ENCODE measurements at places on chromosomes 2 and 18.

- DNase-seq, result no peak
Measured at GRCh38 chr2:43358410-43359201, 132.2 kb upstream of the ZFP36L2 start.

- no peak for DNase-seq
Measured at GRCh38 chr2:209984291-209984690, 18.1 kb upstream of the RPE start.

- DNase-seq, result no peak
Measured at GRCh38 chr18:55106906-55107305, 147.6 kb upstream of the CCDC68 start.

DNA sequence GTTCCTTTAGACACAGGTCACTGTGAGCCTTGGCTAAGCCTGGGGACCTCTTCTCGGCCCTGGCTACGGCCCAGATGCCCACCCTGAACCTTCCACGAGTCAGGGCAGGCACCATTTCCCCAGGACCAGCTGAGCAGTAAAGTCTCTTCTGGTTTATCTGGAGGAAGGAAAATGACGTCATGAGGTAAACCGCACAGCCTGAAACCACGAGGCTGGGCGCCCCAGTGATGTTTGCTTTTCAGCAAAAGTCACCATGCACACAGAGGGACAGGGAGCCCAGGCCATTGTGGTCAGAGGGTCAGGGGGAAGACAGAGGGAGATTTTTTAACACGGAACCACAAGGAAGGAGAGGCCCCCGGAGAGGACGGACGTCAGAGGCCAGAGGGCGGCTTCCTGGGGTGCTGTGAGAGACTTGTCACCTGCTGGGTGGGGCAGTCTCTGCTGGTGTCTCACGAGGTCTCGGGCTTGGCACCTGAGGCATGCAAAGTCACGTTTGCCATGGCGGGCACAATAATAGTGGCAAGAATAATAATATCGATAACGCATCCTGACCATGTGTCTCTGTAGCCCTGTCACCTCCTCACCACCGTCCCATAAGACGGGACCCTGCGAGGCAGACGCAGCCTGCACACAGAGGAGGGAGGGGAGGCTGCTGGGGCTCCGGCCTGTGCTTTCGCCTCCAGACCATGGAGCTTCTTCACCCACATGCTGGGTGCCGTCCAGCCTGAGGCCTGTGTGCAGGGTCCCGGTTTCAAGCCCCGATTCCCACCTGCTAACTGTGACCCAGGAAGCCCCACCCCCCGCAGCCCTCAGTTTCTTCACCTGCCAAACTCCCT, 33.2 kb upstream of the FOSL2 start:
- peak; percentile 53 for DNase-seq

GRCh38 chr2:225691711-225692110, 292.2 kb downstream of the NYAP2 start:
- no peak for DNase-seq

DNA sequence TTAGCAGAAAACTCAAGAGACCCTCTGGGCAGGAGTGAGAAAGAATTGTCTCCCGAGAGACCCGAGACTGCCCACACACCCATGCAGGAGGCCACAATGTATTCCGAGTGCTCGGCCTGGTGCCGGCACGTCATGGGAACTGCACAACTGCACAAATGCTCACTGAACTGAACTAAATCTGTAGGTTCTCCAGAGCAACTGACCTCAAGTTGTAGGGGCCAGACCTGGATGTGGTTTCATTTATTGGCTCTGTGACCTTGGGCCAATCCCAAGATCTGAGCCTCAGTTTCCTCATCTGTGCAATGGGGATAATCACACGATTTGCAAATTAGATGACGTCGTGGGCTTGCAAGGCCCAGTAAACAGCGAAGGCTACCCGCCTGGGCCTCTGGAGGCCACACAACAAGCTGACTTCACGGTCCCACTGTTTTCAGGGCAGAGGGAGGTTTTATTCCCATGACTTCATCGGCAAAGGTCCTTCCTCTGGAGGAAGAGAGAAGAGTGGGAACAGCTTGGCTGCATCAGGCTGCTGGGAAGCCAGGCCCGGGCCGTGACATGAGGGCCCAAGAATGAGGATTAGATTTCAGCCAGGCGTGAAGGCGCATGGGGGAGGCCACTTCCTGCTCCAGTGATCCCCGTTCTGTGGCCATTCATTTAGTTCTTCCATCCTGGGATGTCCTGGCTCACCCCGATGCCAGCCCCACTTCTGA, 3.6 kb upstream of the ERFE start:
- no peak for DNase-seq

DNA sequence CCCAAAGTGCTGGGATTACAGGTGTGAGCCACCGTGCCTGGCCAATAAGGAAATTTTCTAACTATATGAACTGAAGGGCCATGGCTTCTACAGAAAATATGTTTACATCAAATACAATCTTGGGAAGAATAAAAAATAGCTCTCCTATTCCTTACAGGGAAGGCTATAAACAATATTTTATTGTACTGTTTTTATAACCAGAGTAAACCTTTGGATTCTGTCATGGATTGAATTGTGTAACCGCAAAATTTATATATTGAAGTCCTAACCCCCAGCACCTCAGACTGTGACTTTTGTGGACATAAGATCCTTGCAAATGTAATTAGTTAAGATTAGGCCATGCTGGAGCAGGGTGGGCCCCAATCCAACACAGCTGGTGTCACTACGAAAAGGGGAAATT, 8.3 kb downstream of the HSBP1L1 start:
- DNase-seq, result no peak
